ENCODE measurements at places on chromosomes 7 and 10. TPM values are rescaled to one million over a fixed set of nuclear protein-coding genes. Genes with fewer than 3 reads are reported as not detected.

The RET gene
- 0.94 TPM for total RNA-seq

The NUDT1 gene
- 13.7 TPM for total RNA-seq

The ENTPD1 gene
- 9.4 TPM for total RNA-seq

The COBL gene
- total RNA-seq = 6.4 TPM

GRCh38 chr7:50595491-50596102 is 30.4 kb upstream of the DDC start:
- no peak for DNase-seq

DNA sequence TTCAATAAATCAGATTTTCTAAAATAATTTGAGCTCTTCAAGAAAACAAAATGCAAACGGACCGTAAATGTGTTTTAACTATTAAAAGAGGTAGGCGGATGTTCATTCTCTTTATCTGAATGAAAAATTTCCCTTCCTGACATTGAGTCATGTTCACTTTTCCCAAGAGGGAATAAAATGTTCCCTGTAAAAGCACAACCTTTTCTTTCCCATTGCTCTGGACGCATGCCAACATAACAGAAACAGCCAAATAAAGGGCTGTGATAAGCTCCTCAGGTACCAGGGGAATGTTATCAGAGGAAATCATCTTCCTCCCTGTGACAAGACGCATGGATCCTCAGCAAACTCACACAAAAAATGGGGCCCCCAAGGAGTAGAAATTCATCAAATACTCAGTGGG is 251.8 kb downstream of the MTERF1 start:
- no peak for DNase-seq

GRCh38 chr7:80771523-80771922 is 133.1 kb downstream of the CD36 start:
- DNase-seq = no peak

DNA sequence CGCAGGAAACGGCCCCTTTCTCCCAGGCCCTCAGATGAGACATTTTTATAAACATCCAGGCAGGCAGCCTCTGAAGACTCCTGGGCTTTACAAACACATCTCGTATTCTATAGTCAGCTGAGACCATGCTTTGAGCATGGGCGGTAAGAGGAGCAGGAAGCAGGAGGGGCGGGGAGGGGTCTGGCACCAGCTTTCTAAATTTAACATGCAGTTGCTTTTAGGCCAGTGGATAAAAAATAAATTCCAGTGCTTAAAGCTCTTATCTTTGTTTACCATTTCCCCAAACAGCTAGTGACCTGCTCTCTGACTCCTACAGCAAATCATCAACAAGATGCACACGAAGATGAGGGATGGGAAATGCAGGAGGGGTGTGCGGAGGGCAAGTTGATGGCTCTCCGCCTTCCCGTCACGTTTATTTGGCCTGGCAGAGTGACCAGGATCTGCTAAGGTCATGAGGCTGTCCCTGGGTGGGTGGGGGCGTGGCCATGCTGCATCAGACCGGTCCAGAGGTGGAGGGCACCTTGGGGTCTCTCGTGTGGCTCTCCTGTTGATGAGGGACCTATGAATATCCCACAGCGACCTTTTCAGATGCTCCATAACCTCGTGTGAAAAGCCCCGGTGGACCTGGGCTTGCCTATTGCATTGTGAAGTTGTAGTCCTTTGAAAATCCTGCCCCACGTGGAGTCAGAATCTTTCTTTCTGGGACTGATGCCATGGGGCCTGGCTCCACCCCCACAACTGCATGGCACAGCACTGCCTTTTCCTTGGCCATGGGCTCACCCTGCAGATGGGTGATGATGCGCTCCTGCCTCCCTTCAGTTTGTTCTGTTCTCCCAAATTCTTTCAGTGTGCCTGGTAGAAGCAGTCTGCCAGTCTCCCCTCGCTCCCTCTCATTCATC is 67.5 kb downstream of the PARP12 start:
- DNase-seq = peak; percentile 53

GRCh38 chr7:98294798-98295382 is 13.4 kb downstream of the BRI3 start:
- no peak for DNase-seq

DNA sequence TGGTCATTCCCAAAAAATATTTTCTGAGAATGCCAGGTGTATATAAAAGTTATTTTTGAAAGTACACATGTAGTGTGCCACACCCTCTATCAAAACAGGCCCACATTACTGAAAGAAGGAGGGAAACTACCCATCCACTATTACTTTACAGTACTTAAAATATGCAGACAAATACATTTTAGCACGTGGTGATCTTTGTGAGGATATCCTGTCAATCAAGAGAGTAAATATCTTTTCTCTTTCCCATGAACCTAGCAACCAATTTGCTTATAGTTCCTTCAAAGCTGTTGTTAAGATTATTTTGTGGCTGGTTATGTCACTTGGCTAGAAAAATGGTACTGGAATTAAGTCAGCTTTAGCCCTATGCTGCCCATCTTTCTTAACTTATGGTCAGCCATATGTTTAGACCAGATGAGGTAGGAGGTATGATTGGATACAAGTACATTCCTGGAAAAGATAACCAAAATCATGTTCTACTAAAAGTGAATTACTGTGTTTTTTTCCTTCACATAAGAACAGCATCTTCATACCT is 70.1 kb downstream of the AUTS2 start:
- DNase-seq = no peak

GRCh38 chr7:27251652-27252590 is 9.3 kb downstream of the EVX1 start:
- DNase-seq = no peak

The ITPRID1 gene
- 8.6 TPM for total RNA-seq

- DNase-seq = no peak
Measured at GRCh38 chr10:128365156-128365725, 239.0 kb upstream of the MKI67 start.

DNA sequence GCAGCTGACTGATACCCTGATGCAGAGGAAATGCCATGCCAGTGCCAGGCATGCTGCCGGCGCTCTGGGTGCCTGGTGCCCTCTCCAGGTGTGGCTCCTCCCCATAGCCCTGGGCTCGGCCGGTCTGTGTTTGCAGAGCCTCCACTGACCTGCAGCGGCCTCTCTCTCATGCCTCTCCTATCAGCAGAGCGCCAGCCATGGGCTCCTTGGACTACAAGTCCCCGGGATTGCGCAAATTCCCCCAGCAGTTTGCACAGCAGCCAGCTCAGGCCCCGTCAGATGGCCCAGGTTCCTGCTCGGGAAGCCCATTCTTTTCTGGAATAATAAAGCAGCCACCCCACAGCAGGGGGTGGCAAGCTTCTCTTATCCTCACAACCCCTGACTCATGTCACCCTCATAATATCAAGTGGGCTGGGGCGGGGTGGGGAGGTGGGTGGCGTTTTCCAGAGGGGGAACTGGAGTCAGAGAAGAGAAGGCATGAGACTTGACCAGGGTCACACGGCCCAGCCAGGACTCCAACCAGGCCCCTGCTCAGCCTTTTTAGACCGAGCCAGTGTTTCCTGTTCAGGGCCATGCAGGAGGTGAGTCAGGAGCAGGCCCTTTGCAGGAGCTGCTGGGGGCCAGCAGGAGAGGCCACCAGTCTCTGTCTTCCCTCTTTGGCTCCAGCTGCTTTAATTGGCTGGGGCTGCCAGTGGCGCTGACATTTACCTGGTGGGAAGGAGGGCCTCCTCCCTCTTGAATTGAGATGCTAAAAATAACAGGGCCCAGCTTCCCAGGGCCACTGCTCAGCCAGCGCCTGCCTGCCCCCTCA is 58.6 kb downstream of the ZMIZ1 start:
- no peak for DNase-seq

The GPR15LG gene
- not detected for total RNA-seq

The CYP2C9 gene
- total RNA-seq = not detected

DNA sequence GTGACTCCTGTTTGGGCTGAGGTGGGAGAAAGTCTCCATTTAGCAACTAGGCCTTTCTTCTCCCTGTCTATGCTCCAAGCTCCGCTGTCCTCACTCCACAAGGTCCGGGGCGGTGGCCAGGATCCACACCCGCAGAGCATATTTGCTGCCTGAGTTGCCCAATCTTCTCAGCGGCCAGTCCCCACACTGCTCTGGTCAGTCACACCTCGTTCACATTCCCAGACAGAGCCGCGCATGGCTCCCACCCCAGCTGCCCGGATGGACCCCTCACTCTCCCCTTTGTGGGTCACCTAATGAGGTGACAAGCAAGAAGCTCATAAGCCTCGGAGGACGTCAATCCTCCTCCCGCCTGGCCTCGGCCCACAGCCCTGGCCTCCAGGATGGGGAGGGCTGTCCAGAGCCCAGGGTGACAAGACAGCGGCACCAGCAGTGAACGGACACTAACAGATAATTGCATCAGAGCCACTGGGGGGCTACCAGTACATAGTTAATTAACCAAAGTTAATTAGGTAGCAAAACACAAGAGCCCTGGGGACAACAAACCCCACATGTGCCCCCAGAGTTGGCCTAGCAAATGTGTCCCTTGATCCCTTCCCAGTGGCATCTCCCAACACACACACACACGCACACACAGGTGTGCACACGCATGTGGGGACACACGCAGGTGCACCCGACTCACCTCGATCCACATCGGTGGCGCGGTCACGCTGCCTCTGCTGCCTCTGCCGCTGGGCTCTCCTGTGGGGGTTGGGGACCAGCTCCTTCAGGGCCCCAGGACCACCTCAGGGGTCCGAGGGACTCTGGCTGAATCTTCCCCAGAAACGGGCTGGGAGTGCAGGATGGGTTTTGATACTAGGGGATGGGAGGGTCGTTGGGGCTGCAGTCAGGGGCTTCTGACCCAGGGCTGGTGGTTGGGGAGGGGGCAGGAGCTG is 11.8 kb downstream of the EPHA1 start:
- no peak for DNase-seq

- DNase-seq = no peak
Measured at GRCh38 chr10:1241322-1241890, 185.2 kb downstream of the WDR37 start.

DNA sequence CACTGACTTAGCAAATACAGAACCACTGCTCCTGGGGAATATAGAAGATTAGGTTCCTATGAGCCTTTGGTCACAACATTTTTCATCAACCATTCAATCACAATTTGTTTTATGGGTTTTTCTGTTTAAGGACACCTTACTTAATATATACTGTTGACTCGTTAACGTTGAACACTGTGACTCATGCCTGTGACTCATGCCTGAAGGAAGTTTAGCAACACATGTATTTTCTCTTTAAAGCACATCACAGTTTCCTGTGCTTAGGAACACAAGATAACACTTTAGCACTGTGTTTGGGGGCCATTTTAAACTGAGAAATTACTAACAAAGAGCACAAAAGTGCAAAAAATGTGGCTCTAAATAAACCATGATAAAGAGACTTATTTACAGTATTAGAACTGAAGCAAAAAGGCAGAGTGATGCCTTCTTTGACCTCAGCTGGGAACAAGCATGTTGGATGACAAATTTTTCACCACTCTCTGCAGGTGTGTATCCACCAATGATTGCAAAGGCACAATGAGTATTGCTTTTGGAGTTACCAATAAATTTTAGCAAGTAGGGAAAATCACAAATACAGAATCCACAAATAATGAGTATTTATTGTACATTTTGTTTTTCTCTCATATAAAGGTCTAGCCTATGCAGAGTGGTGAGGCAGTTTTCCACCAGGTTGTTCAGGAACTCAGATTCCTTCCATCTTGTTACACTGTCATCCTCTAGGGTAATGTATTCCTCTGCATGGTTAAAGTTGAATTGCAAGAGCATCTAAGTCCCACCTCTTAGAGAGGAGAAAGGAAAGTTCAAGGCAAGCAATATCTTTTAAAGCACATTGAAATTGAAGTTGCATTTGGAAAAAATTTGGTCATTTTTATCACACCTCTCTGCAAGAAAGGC is 7.3 kb downstream of the FGFBP3 start:
- no peak for DNase-seq

- DNase-seq = no peak
Measured at GRCh38 chr7:22189741-22190140, 167.2 kb downstream of the RAPGEF5 start.

DNA sequence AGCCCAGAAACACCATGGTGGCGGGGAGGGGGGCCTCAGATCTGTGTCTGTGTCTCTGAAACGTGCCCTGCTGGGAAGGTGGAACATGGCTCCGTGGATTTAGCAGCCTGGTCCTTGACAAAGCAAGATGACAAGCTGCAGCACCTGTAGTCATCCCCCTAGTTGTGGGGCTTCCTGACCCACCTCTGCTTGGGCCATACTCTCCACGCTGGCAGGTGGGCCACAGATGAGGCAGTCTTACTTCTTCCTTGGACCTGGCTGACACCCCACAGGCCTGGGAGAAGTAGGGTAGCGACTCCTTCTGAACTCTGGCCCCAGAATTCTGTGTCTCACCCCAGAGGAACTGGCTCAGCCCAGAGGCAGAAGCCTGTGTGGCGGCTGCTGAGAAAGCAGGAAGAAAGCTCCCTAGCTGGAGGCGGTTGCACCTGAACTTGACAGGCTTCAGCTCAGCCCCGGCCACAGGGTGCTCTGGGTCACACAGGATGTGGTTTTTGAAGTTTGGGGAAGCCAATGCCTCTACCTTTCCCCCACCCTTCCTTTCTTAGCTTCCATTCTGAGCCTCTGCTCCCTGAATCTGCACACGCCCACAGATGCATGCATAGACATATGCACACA is 113.9 kb downstream of the ABLIM1 start:
- no peak for DNase-seq

The BTRC gene
- 29.9 TPM for total RNA-seq

DNA sequence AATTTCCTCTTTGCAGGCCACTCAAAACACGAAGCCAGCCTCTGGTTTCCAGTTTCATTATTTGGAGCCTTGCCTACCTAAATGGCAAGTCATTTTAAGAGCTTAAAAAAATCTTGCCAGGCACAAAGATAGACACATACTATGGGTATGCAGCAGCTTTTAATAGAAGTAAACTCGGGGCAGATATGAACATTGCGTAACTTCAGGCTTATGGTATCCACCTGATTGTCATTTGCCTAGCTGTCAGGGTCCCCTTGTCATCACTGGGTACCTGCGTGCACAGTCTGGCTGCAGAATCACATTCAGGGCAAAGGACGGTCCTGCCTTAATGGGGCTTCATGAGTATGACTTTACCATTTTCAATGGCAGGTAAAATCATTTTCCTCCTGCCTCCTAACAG is 466.1 kb upstream of the NRP1 start:
- no peak for DNase-seq

DNA sequence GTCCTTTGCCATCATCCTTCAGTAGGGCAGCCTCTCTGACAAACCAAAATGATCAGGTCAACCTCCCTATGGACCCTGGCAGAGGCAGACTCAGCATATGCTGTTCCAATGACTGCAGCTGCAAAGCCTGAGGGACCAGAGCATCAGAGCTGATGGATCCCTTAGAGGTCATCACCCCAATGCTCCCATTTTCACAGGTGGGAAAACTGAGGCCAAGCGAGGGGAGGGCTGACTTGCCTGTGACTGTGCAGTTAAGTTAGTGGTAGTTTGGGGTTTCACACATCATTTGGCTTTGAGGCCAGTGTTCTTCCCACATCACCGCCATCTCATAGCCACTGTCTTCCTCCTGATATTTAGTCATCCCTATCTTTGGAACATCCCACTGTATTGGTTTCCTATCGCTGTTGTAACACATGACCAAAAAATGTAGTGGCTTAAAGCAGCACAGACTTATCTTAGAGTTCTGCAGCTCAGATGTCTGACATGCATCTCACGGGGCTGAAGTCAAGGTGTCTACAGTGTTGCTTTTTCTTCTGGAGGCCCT is 69.3 kb upstream of the PDZD8 start:
- DNase-seq = no peak

- no peak for DNase-seq
Measured at GRCh38 chr10:116198676-116199035, 74.3 kb downstream of the GFRA1 start.

The ANKRD30A gene
- not detected for total RNA-seq

The CDK14 gene
- 123 TPM for total RNA-seq
